Muscle of arm (tissue), 14 donors: ENCODE measurements at places on chromosomes 1 and 21. TPM values are rescaled to one million over a fixed set of nuclear protein-coding genes. Genes with fewer than 3 reads are reported as not detected.

Gene GJA9
- 0.17 TPM for polyA plus RNA-seq

Gene CCDC30
- 3.1 TPM for polyA plus RNA-seq

Gene TMEM69
- polyA plus RNA-seq = 28.4 TPM

Gene AHCTF1
- polyA plus RNA-seq = not detected

Gene FCRL5
- polyA plus RNA-seq = 0.12 TPM

Gene APOBEC4
- polyA plus RNA-seq = not detected

Gene RIIAD1
- polyA plus RNA-seq = 1.1 TPM

Gene GBP5
- 1.0 TPM for polyA plus RNA-seq

Gene INKA2
- polyA plus RNA-seq = 43.3 TPM

Gene RAB13
- polyA plus RNA-seq = 68.1 TPM

Gene PYHIN1
- polyA plus RNA-seq = 1.5 TPM

Gene LHX8
- not detected for polyA plus RNA-seq

Gene SPATA6
- not detected for polyA plus RNA-seq

Gene TAS1R1
- polyA plus RNA-seq = 6.4 TPM

Gene GBP6
- polyA plus RNA-seq = not detected

Gene OVAAL
- not detected for polyA plus RNA-seq

Gene ARID4B
- 24.5 TPM for polyA plus RNA-seq

Gene PDZK1
- 2.6 TPM for polyA plus RNA-seq

Gene CASZ1
- polyA plus RNA-seq = 44.8 TPM

Gene RHD
- 0.14 TPM for polyA plus RNA-seq

Gene KIF2C
- polyA plus RNA-seq = 8.6 TPM

Gene PPIH
- 22.9 TPM for polyA plus RNA-seq

Gene KCNE1
- polyA plus RNA-seq = 0.70 TPM

Gene EVA1C
- polyA plus RNA-seq = 1.8 TPM

Gene PLA2G2F
- polyA plus RNA-seq = not detected

Gene NGF
- 1.5 TPM for polyA plus RNA-seq

Gene BATF3
- polyA plus RNA-seq = 1.4 TPM
